ENCODE measurements at places on chromosomes 1 and 21.

DNA sequence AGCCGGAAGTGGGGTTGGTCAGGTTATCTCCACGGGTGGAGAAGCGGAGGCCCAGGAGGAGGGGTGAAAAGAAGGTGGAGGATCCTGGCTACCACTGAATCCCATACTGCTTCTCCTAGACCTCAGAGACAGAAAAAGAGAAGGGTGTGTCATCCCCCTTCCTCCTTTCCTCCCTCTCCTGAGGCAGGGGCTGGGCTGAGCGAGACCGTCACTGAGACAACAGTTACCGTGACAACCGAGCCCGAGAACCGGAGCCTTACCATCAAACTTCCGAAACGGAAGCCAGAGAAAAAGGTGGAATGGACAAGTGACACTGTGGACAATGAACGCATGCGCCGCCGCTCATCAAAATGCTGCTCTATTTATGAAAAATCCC is 42.1 kb upstream of the NBPF3 start:
- DNase-seq = no peak

DNA sequence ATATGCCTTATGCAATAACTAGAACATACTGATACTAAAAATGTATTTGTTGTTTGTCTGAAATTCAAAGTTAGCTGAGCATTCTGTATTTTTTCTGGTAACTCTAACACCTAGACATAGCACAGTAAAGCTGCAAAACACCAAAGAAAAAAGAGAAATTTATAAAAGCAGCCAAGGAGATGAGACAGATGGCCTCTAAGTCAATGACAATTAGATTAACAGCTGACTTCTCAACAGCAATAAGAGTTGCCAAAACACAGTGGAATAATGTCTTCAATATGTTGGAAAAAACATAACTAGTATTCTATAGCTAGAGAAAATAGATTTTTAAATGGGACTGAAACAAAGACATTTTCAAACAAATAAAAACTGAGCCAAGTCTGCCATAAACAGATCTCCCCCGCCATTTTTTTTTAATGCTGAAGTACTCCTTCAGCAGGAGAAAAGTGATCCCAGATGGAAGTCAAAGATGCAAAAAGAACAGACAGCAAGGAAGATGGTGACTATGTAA is 81.3 kb downstream of the SYF2 start:
- no peak for DNase-seq

DNA sequence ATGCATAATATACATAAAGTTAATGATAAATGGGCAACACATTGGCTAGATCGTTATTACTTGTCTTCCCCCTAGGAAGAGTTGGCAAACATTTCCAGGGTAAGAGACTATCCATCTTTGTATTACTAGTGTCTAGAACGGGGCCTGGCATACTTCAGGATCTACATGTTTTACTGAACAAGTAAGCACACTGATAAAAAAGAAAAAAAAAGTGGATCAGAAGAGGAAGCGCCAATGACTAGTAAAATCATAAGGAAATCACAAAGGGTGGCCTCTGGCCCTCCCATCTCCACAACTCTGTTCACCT is 482 bp downstream of the TM2D1 start:
- no peak for DNase-seq

- DNase-seq = no peak
Observed at GRCh38 chr1:13763991-13764390, 64.0 kb downstream of the PRDM2 start.

DNA sequence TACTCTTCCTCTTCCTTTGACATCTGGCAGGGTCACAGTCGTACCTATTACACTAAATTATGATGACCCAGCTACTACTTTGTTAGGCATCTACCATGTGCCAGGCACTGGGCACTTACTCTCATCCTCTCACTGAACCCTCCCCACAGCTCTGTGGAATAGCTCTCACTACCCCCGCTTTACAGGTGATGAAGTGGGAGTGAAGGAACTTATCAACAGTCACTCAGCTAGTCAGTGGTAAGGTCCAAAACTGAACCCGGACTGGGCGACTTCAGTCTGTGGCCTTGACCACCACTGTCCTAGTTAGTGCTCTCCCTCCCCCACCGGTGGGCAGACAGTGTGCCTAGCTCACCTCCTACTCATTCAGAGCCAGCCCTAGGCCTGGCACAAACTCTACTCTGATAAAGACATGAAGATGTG is 12.3 kb downstream of the ADGRB2 start:
- no peak for DNase-seq

GRCh38 chr1:58249737-58250586 is 296.6 kb downstream of the OMA1 start:
- no peak for DNase-seq

- DNase-seq = no peak
Observed at GRCh38 chr1:3290915-3291314, 163.6 kb upstream of the ARHGEF16 start.

GRCh38 chr1:8818325-8818775 is 910 bp upstream of the RERE start:
- peak; percentile 7 for DNase-seq

- DNase-seq = no peak
Observed at GRCh38 chr1:168442931-168443330, 100.9 kb downstream of the XCL2 start.

DNA sequence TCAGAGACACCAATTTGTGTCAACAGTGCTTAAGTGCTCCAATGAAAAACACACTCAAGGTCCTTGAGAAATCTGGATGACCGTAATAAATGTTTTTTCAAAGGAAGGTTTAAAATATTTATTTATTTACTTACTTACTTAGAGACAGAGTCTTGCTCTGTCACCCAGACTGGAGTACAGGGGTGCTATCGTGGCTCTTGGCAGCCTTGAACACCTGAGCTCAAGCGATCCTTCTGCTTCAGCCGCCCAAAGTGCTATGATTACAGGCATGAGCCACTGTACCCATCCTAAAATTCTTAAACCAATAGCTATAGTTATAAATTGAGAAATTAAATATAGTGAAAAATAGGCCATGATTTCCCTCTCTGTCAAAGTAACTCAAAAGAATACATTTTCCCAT is 17.3 kb upstream of the ERICH3 start:
- no peak for DNase-seq

GRCh38 chr1:187037973-187038553 is 209.3 kb downstream of the PLA2G4A start:
- DNase-seq = no peak

- no peak for DNase-seq
Observed at GRCh38 chr1:115377411-115377810, 39.4 kb upstream of the NGF start.

DNA sequence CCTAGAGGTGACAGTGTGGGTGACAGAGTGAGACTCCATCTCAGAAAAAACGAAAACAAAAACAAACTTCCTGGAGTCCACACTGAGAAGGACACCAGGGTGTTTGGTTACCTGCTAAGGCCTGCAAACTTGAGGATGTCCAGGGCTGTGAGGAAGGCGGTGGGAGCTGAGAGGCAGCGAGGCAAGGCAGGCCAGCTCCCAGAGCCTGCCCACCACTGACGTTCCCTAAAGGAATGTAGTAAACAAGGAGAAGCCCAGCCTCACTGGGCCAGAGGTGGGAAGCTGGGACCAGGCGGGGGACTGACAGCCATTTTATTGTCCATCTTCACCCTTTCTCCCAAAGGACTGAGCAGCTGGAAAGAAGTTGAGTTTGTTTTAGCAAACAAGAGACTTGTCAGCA is 24.1 kb downstream of the SHISA4 start:
- DNase-seq = no peak

- no peak for DNase-seq
Observed at GRCh38 chr1:4310396-4310923, 343.9 kb upstream of the AJAP1 start.

Measured in activated CD8-positive, alpha-beta memory T cell treated with anti-CD3 and anti-CD28 coated beads for 1 hour (primary cell).